ENCODE measurements at places on chromosomes 13 and 19. TPM values are rescaled to one million over a fixed set of nuclear protein-coding genes. Genes with fewer than 3 reads are reported as not detected.

CEACAM7 gene
- not detected for total RNA-seq

CEACAM3 gene
- not detected for total RNA-seq

KLK3 gene
- total RNA-seq = not detected

DNA sequence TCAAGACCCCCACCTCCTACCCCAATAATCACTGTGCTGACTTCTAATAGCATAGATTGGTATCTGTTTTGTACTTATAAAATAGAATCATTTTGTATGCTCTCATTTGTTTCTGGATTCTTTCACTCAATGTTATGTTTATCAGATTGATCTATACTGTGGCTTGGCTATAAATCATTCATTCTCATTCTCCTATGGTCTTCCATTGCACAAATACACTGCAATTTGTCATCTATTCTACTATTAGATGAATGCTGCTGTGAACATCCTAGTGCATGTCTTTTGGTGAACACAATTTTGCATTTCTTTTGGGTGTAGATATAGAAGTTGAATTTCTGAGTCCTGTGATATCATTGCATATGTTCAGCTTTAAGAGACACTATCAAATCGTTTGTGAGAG, 94.8 kb upstream of the AKAP11 start:
- DNase-seq = no peak

DNA sequence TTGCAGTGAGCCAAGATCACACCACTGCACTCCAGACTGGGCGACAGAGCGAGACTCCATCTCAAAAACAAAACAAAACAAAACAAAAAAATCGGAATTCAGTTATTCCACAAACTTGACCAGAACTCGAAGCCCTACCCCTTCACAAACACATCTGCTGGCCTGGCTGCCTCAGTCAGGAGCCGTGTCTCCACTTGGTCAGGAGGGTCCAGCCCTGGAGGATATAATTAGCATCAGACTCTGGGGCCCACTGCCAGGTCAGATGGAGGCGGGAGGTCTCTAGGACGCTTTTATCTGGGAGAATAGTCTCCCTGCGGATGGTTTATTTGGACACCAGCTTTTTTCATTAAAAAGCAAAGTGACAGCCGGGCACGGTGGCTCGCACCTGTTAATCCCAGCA, 8.0 kb downstream of the ELL start:
- no peak for DNase-seq
